ENCODE measurements at places on chromosomes 6 and 20. TPM values are rescaled to one million over a fixed set of nuclear protein-coding genes. Genes with fewer than 3 reads are reported as not detected.

The ADAM33 gene
- total RNA-seq, result not detected

The L3MBTL1 gene
- total RNA-seq, result 11.6 TPM

The SAMD10 gene
- 17.2 TPM for total RNA-seq

The PFDN4 gene
- total RNA-seq, result 21.3 TPM

The HS3ST5 gene
- not detected for total RNA-seq

The PTCRA gene
- 1.8 TPM for total RNA-seq

The IL17F gene
- total RNA-seq, result 0.68 TPM

The RAD21L1 gene
- not detected for total RNA-seq

The VWA7 gene
- total RNA-seq, result 2.8 TPM

The SLC17A3 gene
- 2.4 TPM for total RNA-seq

The TNNC2 gene
- total RNA-seq, result 0.99 TPM

The ADISSP gene
- 19.0 TPM for total RNA-seq

The NMBR gene
- total RNA-seq, result not detected

All from T-helper 17 cell (primary cell).